ENCODE measurements at places on chromosomes 1 and 21. TPM values are rescaled to one million over a fixed set of nuclear protein-coding genes. Genes with fewer than 3 reads are reported as not detected.

- DNase-seq: no peak
- H3K27me3 ChIP-seq: peaks cover 7% of the 10 kb centered on the region
- no peak overlapping the region for H3K27ac ChIP-seq
- H3K36me3 ChIP-seq: no peaks in the 10 kb centered on the region
- no peaks in the 10 kb centered on the region for H3K4me1 ChIP-seq
Measured at GRCh38 chr1:155884982-155885381, 25.6 kb downstream of the SYT11 start.

- DNase-seq: no peak
- H3K4me1 ChIP-seq: peaks cover 8% of the 10 kb centered on the region
- no peaks in the 10 kb centered on the region for H3K36me3 ChIP-seq
- H3K27ac ChIP-seq: no peak overlapping the region
- peaks cover 33% of the 10 kb centered on the region for H3K27me3 ChIP-seq
- no peak overlapping the region for H3K4me3 ChIP-seq
Measured at GRCh38 chr1:38139738-38140487, 93.3 kb upstream of the POU3F1 start.

DNA sequence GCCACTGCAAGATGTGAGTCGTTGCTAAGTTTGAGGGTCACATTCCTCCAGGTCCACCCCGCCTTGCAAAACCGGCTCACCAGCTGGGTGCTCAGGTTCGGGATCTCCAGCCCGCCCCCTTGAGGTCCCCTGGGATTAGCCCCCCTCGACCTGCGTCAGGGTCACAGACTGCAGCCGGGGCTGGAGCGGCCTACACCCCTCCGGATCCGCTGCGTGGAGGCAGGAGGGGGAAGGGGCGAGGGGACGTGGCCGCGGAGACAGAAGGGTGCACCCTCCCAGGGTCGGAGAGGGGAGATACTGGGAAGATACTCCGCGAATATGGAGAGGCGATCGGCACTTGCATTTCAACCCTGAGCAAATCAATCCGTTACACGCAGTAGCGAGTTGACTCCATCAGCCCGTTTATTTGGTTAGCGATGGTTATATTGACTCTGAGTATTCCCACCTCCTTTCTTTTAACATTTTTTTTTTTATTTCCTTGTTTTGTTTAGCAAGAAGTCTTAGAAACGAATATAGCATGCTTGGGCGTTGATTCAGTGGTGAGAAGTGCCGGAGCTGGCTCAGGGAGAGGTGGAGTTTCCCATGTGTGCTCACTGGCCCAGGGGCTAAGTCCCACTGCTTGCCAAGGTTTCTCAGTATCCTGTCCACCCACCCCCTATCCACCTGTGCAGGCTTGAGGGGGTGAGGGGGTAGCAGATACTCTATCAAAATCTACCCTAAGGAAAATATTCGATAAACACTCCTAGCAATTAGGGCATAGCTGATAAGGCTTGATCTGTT is 997 bp downstream of the IFNAR2 start:
- no peaks in the 10 kb centered on the region for H3K36me3 ChIP-seq
- peaks cover 17% of the 10 kb centered on the region for H3K4me1 ChIP-seq
- H3K27ac ChIP-seq: peak overlapping the region; percentile 83
- H3K4me3 ChIP-seq: peak overlapping the region; percentile 80
- no peaks in the 10 kb centered on the region for H3K27me3 ChIP-seq
- DNase-seq: no peak

DNA sequence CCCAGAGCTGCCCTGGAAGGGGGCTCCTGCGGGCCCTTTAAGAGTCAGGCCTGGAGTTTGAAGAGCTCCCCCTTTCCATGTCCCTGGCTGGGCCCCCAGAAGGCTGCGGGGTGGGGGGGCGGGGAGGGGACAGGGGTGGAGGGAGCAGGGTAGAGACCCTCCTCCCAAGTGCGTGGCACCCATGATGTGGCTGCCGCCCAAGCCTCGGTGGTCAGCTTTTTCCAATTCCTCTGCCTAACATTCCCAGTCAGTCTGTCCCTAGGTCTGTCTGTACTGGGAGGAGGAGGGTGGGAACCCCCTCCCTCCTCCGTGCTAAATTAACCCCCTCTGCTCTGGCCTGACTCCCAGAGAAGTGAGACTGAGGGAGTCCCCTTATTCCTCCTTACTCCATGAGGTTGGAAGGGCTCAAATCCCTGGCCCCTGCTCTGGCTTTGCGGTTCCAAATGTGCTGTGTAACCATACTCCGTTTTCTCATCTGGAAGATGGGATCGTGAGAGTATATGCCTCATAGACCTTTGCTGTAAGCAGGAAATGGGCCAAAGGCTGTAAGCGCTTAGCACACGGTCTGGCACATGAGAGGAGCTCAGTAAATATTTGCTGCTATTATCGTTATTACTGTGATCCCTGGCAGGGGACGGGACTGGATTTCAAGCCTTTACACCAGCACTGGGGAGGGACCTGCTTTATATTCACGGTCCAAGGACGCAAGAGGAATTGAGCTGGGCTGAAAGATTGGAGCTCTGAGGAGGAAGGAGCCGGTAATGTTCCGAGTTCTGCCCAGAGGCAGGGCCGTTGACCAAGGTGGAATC is 658 bp upstream of the COL16A1 start:
- peaks cover 57% of the 10 kb centered on the region for H3K4me1 ChIP-seq
- DNase-seq: no peak
- H3K27ac ChIP-seq: no peak overlapping the region

DNA sequence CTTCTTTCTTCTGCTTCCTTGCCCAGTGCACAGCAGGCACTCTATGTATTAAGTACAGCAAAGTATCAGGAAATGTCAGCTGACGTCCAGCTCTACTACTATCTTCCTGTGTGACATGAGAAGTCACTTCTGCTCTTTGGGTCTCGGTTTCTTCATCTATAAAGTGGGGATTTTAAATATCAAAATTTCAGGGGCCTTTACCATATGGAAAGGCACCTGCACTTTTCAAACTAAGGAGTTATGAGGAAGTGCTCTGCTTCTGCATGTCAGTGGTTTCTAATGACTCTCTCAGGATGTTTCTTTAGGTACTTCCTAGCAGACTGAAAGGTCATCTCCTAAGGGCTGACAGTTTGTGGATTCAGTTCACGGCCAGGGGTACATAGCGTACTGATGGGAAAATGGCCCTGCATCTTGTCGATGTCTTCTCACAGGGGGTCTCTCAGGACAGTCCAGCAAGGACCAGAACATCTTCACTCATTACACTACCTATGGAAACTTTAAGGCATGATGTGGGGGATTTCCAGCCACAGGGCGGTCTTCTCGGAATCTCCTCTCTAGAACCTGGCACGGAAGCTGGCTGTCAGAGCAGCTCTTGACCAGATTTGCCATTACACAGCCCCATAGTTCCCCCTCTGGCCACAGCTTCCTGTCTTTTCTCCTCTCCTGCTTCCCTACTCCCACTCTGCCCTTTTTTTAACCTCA is 42.0 kb upstream of the MTF1 start:
- no peak overlapping the region for H3K4me3 ChIP-seq
- H3K36me3 ChIP-seq: no peaks in the 10 kb centered on the region
- no peak for DNase-seq
- no peaks in the 10 kb centered on the region for H3K27me3 ChIP-seq
- H3K4me1 ChIP-seq: no peaks in the 10 kb centered on the region
- H3K27ac ChIP-seq: no peak overlapping the region

- H3K27me3 ChIP-seq: no peaks in the 10 kb centered on the region
- H3K36me3 ChIP-seq: no peaks in the 10 kb centered on the region
- no peak overlapping the region for H3K4me3 ChIP-seq
Measured at GRCh38 chr1:54982739-54983138, 2.3 kb downstream of the TMEM61 start.

- H3K4me3 ChIP-seq: no peak overlapping the region
- no peaks in the 10 kb centered on the region for H3K36me3 ChIP-seq
- no peak for DNase-seq
- no peaks in the 10 kb centered on the region for H3K4me1 ChIP-seq
- peaks cover 14% of the 10 kb centered on the region for H3K27me3 ChIP-seq
- H3K27ac ChIP-seq: no peak overlapping the region
Measured at GRCh38 chr1:63051886-63052285, 268.0 kb downstream of the ATG4C start.

DNA sequence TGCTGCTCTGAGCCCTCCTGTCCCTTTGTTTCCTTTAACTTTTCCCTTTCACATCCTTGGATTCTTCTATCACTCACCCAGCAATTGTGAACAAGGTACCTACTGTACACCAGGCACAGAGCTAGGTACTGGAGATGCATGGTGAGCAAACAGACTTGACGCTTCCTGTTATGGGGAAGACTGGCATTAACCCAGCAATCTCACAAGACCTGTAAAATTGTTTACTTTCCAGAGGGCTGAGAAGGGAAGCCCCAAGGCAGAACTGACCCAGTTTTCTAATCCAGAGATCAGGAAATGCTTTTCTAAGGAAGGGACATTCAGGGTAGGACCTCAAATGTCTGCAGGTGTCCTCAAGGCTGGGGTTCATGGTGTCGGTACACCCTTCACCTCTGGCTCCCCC is 171.6 kb upstream of the KAZN start:
- H3K4me1 ChIP-seq: no peaks in the 10 kb centered on the region
- H3K4me3 ChIP-seq: no peak overlapping the region
- DNase-seq: no peak
- no peak overlapping the region for H3K27ac ChIP-seq
- H3K27me3 ChIP-seq: peaks cover 2% of the 10 kb centered on the region

- H3K36me3 ChIP-seq: 0 out of 2 replicates have a peak, but pooled peaks cover 7% of the 10 kb centered on the region
- H3K4me1 ChIP-seq: peaks cover 8% of the 10 kb centered on the region
- H3K27me3 ChIP-seq: no peaks in the 10 kb centered on the region
- peak overlapping the region; percentile 84 for H3K4me3 ChIP-seq
- no peak overlapping the region for H3K27ac ChIP-seq
Measured at GRCh38 chr1:201828217-201828819, 639 bp upstream of the IPO9 start.

- H3K4me1 ChIP-seq: peaks cover under 1% of the 10 kb centered on the region
- H3K27ac ChIP-seq: no peak overlapping the region
- H3K4me3 ChIP-seq: no peak overlapping the region
- no peak for DNase-seq
Measured at GRCh38 chr1:228136901-228137300, 3.2 kb upstream of the GUK1 start.

GRCh38 chr1:64038965-64039364 is 164.5 kb upstream of the UBE2U start:
- no peak for DNase-seq
- H3K36me3 ChIP-seq: no peaks in the 10 kb centered on the region
- no peak overlapping the region for H3K4me3 ChIP-seq
- peaks cover 7% of the 10 kb centered on the region for H3K4me1 ChIP-seq
- no peak overlapping the region for H3K27ac ChIP-seq

DNA sequence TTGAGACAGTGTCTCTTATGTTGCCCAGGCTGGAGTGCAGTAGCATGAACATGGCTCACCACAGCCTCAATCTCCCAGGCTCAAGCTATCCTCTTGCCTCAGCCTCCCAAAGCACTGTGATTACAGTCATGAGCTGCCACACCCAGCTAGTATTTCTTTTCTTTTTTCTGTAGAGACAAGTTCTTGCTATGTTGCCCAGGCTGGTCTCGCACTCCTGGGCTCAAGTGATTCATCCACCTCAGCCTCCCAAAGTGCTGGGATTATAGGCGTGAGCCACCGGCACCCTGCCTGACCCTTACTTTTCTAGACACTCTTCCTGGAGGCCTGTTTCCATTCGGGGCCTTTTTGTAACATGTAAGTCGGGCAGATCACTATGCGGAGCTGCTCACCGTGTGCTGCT is 30.1 kb upstream of the SRP9 start:
- no peak overlapping the region for H3K27ac ChIP-seq
- H3K4me3 ChIP-seq: no peak overlapping the region
- peaks cover 20% of the 10 kb centered on the region for H3K4me1 ChIP-seq
- H3K27me3 ChIP-seq: no peaks in the 10 kb centered on the region
- DNase-seq: no peak
- no peaks in the 10 kb centered on the region for H3K36me3 ChIP-seq

GRCh38 chr1:3550511-3551289 is 60.6 kb downstream of the MEGF6 start:
- no peaks in the 10 kb centered on the region for H3K36me3 ChIP-seq
- H3K4me1 ChIP-seq: peaks cover 41% of the 10 kb centered on the region
- no peaks in the 10 kb centered on the region for H3K27me3 ChIP-seq

GRCh38 chr1:232927830-232928505 is 22.4 kb upstream of the NTPCR start:
- H3K36me3 ChIP-seq: no peaks in the 10 kb centered on the region
- H3K27ac ChIP-seq: no peak overlapping the region
- no peak for DNase-seq
- no peaks in the 10 kb centered on the region for H3K27me3 ChIP-seq
- no peaks in the 10 kb centered on the region for H3K4me1 ChIP-seq
- H3K4me3 ChIP-seq: no peak overlapping the region

DNA sequence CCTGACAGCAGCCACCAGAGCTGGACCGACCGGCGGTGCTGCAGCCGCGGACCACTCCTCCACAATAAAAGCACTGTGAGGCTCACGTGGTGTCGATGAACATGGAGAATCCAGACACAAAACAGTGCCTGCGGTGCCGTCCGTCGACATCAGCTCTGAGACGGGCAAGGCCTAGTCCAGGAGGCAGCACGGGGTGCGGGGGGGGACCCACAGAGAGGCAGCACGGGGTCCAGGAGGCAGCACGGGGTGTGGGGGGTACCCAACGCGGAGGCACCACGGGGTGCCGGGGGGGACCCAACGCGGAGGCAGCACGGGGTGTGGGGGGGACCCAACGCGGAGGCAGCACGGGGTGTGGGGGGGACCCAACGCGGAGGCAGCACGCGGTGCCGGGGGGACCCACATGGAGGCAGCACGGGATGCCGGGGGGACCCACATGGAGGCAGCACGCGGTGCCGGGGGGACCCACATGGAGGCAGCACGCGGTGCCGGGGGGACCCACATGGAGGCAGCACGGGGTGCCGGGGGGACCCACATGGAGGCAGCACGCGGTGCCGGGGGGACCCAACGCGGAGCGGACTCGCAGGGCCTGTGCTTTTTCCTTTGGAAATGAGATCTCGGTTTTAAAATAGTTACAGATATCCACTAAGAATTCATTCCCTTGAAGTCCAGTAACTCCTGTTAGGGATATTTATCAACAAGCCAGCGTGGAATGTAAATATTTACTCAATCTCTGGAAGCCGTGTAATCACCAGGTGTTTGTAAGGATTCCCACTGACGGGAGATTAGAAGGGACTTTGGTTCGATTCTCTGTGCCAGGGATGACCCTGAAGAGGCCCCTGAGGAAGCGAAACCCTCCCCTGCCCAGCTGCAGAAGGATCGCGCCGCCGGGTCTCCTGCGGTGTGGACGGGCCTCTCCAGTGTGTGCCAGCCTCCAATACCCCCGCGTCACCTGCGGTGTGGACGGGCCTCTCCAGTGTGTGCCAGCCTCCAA is 52.1 kb downstream of the COL6A1 start:
- no peak for DNase-seq
- no peak overlapping the region for H3K27ac ChIP-seq
- H3K27me3 ChIP-seq: no peaks in the 10 kb centered on the region
- H3K4me1 ChIP-seq: no peaks in the 10 kb centered on the region

DNA sequence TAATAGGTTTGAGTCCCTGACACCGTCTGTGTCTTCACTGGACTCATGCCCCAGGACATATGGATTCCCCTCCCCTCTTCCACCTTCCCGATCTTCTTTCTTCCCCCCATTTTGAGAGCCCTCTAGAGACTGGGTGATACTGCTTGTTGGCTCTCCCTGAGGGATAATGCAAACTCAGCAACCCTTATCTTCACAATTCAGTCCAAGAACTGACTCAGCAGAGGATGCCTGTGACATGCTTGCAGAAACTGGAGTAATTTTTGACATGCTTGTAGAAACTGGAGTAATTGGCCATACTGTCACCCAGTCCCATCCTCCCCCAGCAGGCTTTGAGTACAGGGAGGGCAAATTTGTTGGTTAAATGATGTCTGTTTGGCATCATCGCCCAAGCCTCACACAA is 127.6 kb upstream of the CTTNBP2NL start:
- no peak overlapping the region for H3K4me3 ChIP-seq
- H3K4me1 ChIP-seq: no peaks in the 10 kb centered on the region
- H3K27me3 ChIP-seq: peaks cover 41% of the 10 kb centered on the region

Gene USH2A
- total RNA-seq: not detected

Gene EFNA3
- 20.4 TPM for total RNA-seq

Gene ATP8B2
- 22.1 TPM for total RNA-seq

Gene WNT3A
- total RNA-seq: 3.7 TPM

Gene SPATA45
- total RNA-seq: not detected

Gene COL8A2
- total RNA-seq: 0.05 TPM

Data from HCT116 (cell line).